ENCODE measurements at places on chromosomes 5 and 9.
A peak's percentile ranks its signal among the peaks of the same experiment; 100 is the strongest.

- no peak for DNase-seq
Measured at GRCh38 chr5:131305906-131306305, 42.1 kb downstream of the CDC42SE2 start.

- no peak for DNase-seq
Measured at GRCh38 chr5:124952566-124952965, 206.1 kb upstream of the ZNF608 start.

GRCh38 chr5:157387041-157387563, 72.9 kb upstream of the NIPAL4 start:
- DNase-seq, result no peak

- no peak for DNase-seq
Measured at GRCh38 chr5:145244251-145244650, 590.9 kb downstream of the PRELID2 start.

GRCh38 chr9:95584176-95584575, 67.4 kb upstream of the PTCH1 start:
- DNase-seq, result no peak

DNA sequence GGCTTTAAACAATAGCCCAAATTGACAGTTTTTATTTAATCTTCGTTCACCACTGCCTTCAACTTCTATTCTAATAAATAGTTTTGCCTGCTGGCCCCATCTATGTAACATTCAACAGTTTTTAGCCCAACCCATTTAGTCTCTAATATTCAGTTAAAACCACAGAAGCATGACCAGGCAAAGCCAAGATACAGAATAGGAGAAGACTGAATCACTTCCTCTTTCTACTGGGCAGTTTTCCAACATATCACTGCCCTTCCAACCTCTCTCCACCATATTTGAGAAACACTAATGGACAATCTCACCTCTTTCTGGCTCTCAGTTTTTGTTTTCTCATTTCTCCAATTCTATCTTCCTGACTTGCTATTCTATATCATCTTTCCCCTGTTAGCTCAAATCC, 352.9 kb downstream of the DNAH5 start:
- no peak for DNase-seq

- DNase-seq, result no peak
Measured at GRCh38 chr5:175246242-175246888, 197.6 kb downstream of the DRD1 start.

- DNase-seq, result no peak
Measured at GRCh38 chr5:138024117-138024516, 8.8 kb downstream of the FAM13B start.

DNA sequence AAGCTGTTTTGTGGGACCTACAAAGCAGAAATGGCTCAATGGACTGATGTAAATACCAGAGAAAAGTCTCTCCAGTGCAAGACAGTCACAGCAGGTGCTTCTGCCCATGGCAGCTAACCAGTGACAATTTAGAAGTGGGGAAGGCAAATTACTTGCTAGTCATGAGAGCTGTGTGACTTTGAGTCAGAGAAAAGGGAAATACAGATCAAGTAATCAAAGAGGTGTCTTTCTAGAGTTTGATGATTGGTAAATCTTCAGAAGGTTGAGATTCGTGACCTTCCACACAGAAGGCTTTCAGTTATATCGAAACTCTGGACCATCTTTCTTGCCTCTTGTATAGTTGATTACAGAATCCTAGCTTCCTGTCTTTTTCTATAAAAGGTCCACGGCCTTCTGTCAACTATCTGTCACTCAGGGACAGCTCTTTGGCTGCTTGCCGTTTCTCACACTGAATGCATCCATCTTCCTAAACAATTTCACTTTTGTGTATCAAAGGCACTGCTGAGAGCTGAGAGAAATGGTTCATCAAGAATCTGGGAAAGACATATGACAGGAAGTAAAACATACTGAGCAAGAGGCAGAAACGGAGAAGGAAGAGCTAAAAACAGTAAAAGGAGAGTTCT, 993.9 kb upstream of the ACO1 start:
- no peak for DNase-seq

DNA sequence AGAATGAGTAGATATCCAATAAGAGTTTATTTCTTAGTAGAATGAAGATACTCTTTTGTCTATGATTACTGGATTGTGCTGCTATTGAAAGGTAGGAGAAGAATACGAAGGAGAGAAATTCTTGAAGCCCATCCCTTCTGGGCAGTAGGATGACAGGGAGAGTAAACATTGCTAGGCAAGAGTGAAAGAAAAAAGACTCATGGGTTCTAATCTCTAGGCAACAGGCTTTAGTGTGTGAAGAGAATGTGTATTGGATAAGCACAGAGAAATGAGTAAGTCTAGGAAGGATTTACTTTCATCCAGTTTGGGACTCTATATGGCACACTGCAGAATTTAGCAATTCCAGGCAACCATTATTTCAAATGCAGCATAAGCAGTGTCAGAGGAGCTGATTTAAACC, 216.0 kb downstream of the GABRG2 start:
- no peak for DNase-seq

GRCh38 chr5:151695464-151695863, 8.7 kb upstream of the SPARC start:
- DNase-seq, result no peak

GRCh38 chr5:150492621-150493020, 15.3 kb upstream of the NDST1 start:
- DNase-seq, result no peak

- no peak for DNase-seq
Measured at GRCh38 chr5:92758552-92758951, 822.5 kb downstream of the NR2F1-AS1 start.

DNA sequence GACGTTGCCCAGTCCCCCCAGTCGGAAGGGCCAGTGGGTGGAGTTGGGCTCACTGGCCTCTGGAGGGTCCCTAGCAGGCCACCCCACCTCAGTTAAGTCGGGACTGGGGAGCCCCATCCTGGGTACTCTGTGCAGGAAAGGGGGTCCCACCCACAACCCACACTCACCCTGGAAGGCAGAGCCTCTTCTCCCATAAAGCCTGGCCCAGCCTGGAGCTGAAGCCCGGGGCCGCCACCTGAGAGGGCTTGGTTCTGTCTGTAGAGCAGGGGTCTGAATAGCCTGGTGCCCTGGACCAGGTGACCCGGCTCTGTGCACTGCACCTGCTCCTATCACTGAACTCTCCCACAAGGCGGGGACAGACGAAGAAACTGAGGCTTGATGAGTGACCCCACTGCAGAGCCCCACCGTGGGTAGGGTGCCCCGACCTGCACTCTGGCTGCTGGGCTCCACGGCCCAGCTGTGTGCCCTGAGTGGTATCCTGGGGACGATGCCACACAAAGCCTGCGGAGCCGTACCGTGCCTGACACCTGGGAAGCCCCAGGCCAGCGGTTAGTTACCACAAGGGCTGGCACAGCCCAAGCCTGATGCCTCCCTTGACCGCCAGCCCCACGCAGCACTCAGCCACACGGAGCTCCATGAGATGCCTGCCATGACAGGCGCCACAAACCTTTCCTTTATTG, 7.3 kb downstream of the PTGES2 start:
- DNase-seq, result no peak

DNA sequence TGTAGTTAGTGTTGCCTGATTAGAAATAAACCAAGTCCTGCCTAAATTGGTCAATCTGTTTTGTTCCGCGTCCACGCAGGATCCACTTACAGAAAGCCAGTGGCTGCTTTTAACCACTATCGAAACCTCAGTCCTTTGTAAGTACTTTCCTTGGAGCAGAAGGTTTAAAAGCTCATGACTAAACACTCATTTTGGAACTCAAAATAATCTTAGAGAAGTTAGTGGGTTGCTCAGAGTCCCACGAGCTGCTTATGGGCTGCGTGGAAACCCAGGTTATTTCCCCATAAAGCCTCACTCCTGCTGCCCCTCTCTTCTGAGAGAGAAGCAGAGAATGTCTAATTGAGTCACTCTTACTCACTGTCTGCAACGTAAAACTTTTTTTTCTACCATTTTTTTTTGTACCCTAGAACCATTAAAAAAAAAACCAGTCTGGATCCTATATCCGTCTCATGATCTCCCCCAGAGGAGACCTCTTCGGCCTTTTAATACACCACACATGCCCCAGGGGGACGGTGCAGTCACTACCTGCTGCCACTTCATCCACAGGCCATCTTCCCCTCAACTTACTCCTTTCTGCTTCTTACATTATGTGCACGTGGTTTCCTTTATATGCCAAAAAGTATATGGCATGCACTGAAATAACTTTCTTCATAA, 7.6 kb downstream of the BASP1 start:
- no peak for DNase-seq

- DNase-seq, result peak; percentile 56
Measured at GRCh38 chr9:128124873-128125579, 2.5 kb downstream of the PTGES2 start.

- DNase-seq, result no peak
Measured at GRCh38 chr5:143364061-143364460, 39.4 kb downstream of the NR3C1 start.

DNA sequence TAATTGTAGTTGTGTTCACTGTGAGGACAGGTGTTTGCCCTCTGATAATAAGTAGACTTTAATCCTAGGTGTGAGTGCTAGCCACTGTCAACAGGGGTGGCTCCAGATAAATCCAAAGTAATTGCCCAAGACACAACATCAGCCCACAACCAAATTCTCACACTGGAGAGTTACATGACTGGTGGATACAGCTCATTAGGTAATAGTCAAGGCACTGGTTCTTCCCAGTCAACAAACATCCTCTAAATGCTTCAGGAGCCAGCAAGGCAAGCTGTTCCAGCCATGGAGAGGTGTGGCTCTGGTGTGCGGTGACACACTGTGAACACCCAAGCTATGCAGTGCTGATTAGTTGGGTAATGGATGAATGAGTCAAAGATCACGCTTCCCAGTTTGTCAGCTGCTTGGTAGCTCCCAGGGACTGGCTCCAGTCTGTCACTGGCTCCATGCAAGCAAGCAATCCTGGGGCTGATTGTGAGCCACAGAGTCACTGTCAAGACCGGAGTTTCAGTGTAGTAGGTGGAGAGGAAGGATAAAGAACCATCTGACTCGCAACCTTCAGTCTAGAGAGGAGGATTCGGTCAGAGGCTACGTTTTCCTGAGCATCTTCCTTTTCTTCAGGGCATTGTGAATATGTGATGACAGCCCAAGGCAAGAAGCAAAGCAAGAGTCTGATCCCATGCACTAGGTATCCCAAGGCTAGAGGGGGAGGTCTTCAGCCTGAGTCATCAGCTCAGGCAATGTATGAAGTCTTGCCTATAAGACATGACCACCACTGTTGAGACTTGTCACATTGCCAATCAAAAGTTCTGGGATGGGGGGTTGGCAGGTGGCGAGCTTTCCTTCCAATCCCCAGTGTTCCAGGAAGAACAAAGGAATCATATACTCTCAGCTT, 63.1 kb downstream of the UGCG start:
- DNase-seq, result no peak

DNA sequence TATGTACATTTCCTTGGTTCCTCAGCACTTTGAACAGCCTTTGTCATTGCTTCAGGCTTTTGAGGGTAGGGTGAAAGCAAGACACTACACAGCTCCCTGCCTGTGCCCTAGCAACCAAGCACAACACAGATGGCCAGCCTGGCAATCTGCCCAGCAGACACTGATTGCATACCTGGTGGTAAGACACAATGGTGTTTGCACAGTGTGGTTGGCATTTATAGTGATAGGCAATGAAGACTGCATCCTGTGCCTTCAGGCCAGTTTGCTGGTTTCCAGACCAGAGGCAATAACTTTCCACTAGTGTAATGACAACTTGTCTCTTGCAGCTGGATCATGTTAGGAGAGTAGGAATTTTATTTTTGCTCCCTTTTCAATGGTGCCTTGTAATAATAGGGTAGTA, 144.5 kb upstream of the TNC start:
- DNase-seq, result no peak

DNA sequence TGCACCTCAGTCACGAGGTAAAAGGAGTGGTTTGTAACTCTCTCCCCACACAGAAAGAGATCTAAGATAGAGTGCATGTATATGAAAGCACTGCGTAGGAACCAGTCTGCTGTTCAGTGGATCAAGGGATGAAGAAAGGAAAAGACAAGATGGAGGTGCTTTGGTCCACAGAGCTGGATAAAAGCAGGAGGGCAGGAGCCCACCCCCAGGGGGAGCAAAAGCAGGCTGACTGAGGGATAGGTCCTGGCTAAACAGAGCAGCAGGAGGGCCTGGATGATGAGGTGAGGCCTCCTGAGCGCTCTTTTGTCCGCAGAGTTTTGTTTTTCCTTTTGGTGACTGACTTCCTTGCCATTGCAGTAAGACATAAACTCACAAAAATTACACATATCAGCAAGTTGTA, 293.5 kb upstream of the C9orf72 start:
- no peak for DNase-seq

Measured in CD4-positive, alpha-beta T cell treated with Interleukin-10 for 1 hour (primary cell).